ENCODE measurements at places on chromosomes 4 and X. TPM values are rescaled to one million over a fixed set of nuclear protein-coding genes. Genes with fewer than 3 reads are reported as not detected.

SSX2B gene
- not detected for polyA plus RNA-seq

COL25A1 gene
- not detected for polyA plus RNA-seq

RHOXF1 gene
- not detected for polyA plus RNA-seq

TLL1 gene
- not detected for polyA plus RNA-seq

Data from GM23248 (cell line).